Activated gamma-delta T cell (primary cell): ENCODE measurements at places on chromosomes 2 and 18.

GRCh38 chr18:69956665-69957620 lies 9.3 kb upstream of the CD226 start:
- no peak for DNase-seq

DNA sequence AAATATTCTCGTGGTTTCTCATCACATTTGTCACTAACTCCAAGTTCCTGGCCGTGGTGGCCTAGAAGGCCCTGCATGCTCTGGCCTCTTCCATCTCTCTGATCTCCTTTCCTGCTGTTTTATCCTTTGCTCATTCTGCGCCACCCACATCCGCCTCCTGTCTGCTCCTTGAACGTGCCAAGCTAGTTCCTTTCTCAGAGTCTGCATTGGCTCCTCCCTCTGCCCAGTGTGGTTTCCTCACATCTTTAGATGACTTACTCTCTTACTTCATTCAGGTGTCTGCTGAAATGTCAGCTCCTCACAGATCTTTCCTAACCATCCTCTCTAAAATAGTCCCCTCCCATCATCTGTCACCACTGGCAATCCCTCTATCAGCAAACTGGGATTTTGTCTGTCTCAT lies 158.6 kb upstream of the RBMS1 start:
- DNase-seq = no peak

DNA sequence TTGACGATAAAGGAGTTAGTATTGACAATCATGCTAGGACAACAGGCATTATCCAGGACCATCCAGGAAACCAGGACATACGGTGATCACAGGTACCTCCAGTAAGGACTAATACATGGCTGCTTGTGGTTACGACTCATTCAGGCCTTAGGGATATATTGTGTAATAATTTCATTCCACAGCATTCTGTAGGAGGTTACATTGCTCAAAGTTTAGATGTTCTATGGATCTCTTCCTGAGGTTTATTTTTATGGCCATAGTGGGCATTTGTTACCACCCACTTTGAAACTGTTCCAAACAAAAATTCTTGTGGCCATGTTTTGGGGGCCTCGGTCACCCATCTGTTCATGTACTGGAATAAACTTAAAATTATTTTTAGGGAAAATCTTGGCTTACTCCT lies 431.6 kb downstream of the METTL4 start:
- DNase-seq = no peak

GRCh38 chr2:235669269-235669831 lies 175.5 kb downstream of the AGAP1 start:
- DNase-seq = peak; percentile 55

DNA sequence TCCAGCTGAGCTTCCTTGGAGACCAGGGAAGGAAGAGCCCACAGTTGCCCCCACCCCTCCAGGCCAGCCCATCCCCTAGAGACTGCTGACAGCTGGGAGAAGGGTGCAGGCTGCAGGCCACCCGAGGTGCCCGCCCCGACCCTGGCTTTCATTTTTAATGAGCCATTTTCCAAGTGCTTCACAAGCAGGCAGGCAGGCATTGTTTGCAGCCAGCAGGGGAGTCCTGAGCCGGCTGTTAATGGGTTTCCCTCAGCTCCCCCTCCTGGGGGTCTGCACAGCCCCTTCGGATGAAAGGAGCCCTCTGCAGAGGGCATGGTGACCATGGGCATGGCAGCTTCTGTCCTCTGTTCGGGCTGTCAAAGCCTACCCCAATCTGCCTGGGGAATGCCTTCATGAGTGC lies 94.5 kb downstream of the ZBTB7C start:
- DNase-seq = no peak

GRCh38 chr2:127029350-127030051 lies 77.5 kb downstream of the BIN1 start:
- DNase-seq = no peak

- no peak for DNase-seq
Observed at GRCh38 chr2:73903313-73903712, 10.5 kb downstream of the ACTG2 start.

- DNase-seq = no peak
Observed at GRCh38 chr2:18299423-18300212, 260.8 kb downstream of the RDH14 start.

DNA sequence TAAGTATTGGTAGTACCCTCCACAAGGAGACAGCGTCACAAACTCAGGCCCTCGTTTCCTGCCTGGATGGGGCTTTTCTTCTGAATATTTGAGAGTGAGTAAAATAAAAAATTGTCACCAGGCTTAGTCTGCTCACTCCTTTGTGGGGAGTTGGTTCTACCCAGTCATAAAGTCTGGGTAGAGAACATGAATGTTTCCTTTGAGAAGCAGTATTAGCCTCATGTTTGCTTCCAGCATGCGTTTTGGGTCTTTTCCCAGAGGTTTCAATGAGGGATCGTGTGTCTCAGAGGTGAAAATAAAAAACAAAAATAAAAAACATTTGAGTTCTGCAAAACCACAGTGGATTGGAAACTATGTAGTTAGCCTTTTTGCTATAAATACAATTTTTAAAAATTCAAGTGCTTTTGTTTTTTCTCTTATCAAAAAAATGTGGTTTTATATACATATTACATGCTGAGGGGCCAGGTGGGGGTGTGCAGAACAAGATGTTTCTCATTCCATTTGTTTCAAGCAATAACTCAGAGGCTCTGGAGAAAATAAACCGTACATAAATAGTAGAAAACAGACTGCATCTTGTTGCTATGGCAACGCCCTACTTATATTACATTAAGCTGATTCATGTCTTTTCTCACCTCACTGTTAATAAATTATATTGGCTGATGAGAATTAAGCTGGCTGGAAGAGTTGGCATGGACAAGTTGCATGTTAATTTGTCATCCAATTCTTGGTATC lies 225.4 kb upstream of the FBXO11 start:
- no peak for DNase-seq

GRCh38 chr2:218369330-218369729 lies 12.7 kb downstream of the CATIP start:
- no peak for DNase-seq

DNA sequence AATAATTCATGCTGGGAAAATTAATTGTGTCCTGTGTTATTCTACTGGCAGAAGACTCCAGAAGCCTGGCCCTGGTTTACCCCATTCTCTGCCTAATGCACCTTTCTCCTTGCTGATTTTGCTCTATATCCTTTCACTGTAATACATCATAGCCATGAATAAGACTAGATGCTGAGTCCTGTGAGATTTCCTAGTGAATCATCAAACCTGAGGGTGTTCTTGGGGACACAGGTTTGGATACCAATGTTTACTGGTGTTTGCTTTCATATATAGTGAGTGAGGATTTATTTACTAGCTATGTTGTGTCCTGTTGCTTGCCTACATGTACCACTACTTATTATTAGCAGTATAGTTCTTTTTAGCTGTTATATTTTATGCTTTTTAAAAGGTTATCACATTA lies 6.5 kb downstream of the METTL5 start:
- no peak for DNase-seq

DNA sequence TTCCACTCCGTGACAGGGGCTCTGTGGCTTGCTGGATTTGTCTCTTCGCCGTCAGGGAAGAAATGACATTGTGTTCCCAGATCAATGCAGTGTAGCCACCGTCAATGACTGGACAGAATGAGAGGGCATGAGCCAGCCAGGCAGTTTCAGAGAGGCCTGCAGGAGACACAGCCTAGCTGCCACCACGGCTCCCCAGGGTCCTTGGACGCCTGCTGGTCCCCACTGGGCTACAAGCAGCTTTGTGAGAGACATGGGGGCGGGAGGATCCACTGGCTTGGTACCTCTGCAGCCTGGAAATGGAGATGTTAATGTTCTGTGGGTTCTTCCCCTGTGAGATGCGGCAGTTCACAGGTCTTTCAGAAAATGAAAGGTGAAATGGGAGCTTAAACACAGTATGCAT lies 12.1 kb upstream of the AMER3 start:
- no peak for DNase-seq

- no peak for DNase-seq
Observed at GRCh38 chr2:64658269-64658668, 4.6 kb upstream of the SERTAD2 start.

DNA sequence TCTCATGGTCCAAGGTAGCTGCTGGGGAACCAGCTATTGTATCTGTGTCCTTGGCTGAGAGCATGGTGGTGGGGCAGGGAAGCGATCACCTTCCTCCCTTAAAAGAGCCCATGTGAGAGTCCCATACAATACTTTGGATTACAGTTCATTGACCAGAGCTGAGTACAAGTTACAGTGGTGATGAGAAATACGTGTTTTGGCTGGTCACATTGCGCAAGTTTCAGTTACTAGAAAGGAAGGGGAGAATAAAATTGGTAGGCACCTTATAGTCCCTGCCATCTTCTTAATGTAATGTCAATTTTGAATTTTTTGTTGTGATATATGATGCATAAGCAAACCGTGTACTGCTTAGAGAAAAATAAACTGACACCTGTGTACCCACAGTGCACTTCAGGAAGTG lies 67.7 kb downstream of the ZNF407 start:
- DNase-seq = no peak

- no peak for DNase-seq
Observed at GRCh38 chr2:158042245-158042644, 59.4 kb upstream of the UPP2 start.

DNA sequence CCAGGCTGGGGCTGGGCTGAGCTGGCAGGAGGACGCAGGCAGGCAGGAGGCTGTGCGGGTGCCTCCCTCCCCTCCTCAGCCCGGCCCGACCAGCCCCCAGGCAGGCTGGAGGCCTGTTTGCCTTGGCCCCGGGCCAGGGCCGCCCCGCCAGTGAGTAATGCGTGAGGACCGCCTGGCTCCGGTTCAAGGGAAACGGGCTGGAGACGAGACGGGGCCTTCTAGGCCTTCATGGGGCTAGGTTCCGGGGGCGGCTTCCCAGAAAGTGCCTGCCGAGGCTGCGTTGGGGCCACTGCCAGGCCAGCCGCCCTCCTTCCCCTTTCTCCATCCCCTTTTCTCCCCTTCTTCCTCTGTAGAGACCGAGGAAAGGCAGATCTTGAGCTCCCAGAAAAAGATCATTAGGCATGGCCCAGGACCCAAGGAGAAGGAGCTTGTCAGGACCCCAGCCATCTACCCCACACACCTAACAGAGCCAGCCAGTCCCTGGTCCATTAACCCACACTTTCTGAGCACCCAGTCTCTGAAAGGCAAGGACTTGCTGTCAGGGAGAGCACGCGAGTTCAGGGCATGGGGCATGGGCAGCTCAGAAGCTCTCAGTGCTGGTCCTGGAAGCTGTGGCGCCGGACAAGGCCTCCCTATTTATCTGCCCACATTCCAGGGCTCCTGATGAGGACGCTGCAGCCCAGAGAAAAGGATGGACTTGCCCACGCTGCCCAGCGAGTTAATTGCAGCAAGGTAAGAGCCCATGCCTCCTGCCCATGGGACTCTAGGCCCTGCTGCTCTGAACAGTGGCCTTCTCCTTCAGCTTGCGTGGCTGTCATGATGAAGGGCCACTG lies 48.5 kb downstream of the SMAD7 start:
- DNase-seq = no peak

DNA sequence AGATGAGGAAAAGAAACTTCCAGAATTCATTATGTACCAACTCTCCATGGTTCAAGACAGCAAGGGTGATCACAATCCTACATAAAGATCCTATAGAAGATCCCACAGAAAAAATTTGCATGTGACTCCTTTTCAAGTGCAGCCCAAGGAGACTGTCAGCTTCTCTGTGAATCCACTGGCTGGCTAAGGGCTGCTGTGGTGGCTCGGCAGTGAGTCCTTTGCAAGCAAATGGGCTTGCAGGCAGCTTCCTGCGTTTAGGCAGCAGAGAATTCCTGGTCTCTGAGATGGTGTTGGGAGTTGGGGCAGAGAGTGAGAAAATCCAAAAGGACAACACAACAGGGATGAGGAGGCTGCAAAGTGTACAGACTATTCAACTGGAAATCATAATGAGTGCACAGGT lies 43.4 kb downstream of the NABP1 start:
- DNase-seq = no peak
